Fibroblast of mammary gland (primary cell): ENCODE measurements at places on chromosomes 3 and 15.
A peak's percentile ranks its signal among the peaks of the same experiment; 100 is the strongest.

DNA sequence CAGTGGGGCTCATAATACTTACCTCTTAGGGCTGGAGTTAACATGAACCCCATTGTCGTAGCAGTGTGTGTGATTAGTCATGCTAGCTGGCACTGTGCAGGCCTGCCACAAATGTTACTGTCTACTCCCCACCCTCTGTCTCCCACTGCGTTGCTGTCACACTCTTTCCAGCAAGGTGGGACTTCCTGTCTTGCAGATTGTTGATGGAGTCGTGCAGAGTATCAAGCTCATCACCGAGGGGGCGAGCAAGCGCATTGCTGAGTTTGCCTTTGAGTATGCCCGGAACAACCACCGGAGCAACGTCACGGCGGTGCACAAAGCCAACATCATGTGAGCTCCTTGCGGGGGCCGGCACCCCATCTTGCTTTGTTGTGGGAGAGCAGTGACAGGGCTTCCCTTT is 12.9 kb downstream of the IDH3A start:
- no peak for DNase-seq

- DNase-seq, result no peak
These were observed 8.0 kb downstream of the AMIGO3 start for GRCh38 chr3:49711489-49711888.

- no peak for DNase-seq
These were observed 29.8 kb downstream of the GOLGA8S start for GRCh38 chr15:23384371-23384770.

- no peak for DNase-seq
These were observed 23.9 kb upstream of the PIGZ start for GRCh38 chr3:196992461-196993065.

DNA sequence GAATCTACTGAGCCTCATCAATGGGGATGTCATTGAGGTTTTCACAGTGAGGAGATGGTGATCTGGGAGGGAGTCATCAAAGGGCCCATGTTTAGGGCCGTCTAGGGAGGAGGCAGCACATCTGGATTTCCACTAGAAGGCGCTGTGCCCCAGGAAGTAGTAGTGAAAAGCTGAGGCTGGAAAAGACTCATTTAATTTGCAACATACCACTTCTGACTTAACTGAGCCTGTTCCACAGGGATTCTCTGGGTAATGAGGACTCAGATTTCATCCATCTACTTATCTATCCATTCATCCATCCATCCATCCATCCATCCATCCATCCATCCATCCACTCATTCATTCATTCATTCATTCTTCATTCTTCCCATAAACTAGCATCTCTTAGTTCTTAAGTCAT is 17.4 kb upstream of the SHF start:
- DNase-seq, result peak; percentile 77

GRCh38 chr15:44435893-44436667 is 8.7 kb downstream of the CTDSPL2 start:
- DNase-seq, result peak; percentile 27

- DNase-seq, result peak; percentile 40
These were observed 228.6 kb downstream of the UBE2E2 start for GRCh38 chr3:23431764-23432163.

DNA sequence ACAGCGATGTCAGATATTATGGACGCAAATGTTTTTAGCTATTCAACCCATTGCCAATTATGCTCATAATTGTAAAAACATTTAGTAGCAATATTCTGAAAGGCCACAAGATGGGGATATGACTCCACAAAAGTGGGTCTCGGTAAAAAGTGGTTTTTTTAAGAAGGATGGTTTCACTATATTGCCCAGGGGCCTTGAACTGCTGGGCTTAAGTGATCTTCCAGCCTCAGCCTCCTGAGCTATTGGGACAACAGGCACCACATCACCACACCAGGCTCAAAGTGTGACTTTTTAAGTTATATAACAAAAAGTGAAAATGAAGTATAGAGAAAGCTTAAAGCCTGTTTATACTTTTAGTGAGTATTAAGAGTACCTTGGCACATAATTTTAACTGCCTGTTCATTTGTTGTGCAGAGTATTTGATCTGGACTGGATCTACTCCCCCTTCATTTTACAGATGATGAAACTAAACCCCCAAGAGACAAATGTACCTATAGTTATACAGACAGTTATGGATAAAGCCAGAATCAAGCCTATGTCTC is 9.4 kb downstream of the NAA50 start:
- peak; percentile 77 for DNase-seq

DNA sequence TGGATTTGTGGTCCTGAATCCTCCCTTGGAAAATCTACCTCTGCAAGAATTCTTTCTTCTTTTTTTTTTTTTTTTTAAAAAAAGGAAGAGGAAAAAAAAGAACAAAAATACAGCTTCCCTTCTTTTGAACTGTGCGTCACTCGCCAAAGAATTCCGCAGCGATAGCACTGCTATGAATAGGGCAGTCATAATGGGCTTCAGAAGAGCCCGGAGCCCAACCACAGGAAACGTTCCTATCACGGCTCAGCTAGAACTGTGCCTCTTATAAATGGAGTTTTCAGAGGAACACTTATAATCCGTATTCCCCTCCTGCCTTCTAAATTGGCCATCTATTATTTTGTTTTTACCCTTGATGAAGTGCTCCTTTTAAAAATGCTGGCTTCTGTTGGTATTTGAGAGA is 227.7 kb downstream of the ADAMTS17 start:
- DNase-seq, result peak; percentile 79
